ENCODE measurements at places on chromosomes 7 and 10.

GRCh38 chr10:73762915-73763314 is 18.7 kb downstream of the SEC24C start:
- no peak for DNase-seq

GRCh38 chr10:102801496-102801895 is 35.7 kb downstream of the CYP17A1 start:
- DNase-seq = no peak

- no peak for DNase-seq
Observed at GRCh38 chr7:24576171-24577025, 3.1 kb downstream of the PALS2 start.

DNA sequence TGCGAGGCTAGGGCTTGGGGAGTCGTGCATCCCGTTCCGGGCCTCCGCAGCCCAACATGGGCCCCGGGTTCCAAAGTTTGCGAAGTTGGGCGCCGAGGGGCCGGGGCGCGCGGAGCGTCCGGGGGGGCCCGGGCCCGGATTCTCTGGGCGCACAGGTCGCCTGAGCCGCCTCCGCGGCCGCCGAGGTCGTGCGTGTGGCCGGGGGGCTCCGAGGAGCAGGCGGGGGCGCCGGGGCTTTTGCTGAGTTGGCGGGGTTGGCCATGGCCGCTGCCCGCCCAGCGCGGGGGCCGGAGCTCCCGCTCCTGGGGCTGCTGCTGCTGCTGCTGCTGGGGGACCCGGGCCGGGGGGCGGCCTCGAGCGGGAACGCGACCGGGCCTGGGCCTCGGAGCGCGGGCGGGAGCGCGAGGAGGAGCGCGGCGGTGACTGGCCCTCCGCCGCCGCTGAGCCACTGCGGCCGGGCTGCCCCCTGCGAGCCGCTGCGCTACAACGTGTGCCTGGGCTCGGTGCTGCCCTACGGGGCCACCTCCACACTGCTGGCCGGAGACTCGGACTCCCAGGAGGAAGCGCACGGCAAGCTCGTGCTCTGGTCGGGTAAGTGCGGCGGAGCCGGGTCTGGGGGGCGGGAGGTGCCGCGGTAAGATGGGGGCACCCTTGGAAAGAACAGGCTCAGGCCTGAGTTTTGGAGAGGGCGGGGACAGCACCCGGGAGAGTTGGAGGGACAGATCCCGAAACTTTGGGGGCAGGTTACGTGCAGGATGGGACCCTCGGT is 643 bp downstream of the SMO start:
- no peak for DNase-seq

- DNase-seq = no peak
Observed at GRCh38 chr7:7653593-7654187, 13.1 kb downstream of the UMAD1 start.
